Right atrium auricular region (tissue), 2 donors: ENCODE measurements at places on chromosomes 2 and 18.

DNA sequence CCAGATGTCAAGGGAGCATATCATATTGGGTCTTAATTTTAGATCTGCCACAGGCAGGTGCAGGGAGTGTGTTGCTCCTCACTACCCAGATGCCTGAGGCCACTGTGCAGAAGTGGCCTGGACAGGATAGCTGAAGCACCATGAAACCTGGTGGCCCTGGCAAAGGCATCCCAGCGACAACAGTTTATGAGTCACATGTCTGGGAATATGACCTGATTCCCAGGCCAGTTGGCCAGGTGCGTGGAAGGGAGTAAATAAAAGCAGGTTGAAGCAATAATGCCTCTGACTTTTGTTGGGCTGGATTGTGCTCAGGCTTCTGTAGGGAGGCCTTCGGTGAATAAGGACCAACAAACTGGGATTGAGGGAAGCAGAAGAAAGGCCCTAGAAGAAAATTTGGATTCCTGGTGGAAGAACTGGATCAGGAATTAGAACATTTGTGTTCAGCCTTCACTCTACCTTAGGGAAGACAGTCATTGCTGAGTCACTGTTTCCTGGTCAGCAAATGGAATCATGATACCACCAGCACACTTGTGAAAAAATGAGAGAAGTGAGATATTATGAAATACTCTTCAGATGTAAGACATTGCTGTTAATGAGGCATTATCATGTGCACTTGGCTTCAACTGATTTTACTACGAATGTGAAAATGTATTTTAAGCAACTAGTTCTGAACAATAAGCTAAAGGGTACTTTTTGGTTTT, 78.4 kb upstream of the ZNF516 start:
- DNase-seq, result no peak

DNA sequence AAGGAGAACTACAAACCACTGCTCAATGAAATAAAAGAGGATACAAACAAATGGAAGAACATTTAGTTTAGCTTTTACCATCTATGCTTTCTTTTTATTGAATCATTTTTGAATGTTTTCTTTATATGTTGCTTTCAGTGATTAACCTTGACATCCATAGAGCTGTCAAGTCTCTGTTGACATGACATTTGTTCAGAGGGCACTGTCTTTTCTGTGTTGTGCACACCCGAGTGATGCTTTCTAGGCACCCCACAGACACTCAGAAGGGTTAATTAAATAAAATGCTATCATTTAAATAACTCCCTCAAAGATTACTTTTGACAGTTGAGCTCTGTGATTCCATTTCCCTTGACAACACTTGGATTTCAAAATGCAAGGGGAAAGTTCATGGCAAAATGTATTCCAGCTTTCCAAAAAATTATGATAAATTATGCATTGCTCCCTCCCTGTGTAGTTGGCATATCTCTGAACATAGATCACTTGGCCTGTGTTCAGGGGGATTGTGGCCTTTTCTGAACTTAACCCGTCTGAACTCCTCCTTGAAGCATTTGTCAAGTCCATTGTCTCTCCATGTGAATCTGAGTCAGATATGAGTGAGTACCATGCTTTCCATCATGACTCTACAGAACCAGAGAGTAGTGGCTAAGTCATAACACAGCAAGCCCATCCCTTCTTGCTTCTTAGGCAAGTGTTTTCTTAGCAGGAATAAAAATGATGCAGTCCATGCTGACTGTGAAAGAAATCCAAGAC, 372.6 kb downstream of the RPRM start:
- DNase-seq, result no peak

DNA sequence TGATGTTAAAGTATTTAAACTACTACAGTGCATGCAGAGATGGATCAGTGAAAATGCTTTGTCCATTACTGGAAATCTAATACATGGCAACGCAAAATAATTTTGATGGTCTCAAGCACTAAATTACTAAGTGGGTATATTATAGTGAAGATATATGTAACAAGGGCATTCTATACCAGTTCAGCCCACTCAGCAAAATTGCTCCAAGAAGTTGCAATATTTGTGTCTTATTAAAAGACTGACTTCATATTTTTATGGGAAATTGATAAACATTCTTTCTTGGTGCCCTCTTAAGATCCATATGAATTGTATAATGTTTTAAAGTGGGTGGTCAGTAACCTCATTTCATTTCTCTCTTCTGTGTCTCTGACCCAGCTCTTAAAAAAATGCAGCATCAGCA, 343.1 kb upstream of the MEX3C start:
- DNase-seq, result no peak

DNA sequence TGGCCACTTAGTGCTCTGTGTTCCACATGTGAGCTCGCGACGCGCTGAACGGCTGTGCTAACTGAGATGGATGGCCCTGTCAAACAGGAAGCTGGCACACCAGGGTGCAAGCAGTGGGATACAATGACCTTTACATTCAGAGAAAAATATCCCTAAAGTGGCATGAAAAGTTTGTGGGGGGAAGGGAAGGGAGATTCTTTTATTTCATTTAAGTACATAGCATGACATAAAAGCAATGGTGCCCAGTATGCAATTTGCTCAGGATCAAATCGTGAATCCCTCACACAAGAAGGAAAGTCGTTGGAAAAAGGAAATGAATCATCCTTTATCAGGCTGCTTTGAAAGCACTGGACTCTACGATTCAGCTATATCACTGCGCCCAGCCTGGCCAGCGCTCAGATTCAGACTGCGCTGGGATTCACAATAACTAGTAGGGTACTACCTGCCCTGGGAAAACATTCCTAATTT, 26.0 kb downstream of the SATB2 start:
- no peak for DNase-seq

DNA sequence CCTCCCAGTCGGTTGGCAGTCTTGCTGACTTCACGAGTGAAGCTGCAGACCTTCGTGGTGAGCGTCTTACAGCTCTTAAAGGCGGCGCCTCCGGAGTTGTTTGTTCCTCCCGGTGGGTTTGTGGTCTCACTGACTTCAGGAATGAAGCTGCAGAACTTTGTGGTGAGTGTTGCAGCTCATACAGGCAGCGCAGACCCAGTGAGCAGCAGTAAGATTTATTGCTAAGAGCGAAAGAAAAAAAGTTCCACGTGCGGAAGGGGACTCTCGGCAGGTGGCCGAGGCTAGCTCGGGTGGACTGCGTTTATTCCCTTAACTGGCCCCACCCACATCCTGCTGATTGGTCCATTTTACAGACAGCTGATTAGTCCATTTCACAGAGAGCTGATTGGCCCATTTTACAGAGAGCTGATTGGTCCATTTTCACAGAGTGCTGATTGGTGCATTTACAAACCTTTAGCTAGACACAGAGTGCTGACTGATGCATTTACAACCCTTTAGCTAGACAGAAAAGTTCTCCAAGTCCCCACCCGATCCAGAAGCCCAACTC, 240.3 kb downstream of the LRATD1 start:
- no peak for DNase-seq
